ENCODE measurements at places on chromosomes 2 and 18.

- no peak for DNase-seq
These were observed 6.7 kb downstream of the EVA1A start for GRCh38 chr2:75553935-75554531.

- DNase-seq: no peak
These were observed 25.4 kb downstream of the EPHA4 start for GRCh38 chr2:221546505-221547225.

DNA sequence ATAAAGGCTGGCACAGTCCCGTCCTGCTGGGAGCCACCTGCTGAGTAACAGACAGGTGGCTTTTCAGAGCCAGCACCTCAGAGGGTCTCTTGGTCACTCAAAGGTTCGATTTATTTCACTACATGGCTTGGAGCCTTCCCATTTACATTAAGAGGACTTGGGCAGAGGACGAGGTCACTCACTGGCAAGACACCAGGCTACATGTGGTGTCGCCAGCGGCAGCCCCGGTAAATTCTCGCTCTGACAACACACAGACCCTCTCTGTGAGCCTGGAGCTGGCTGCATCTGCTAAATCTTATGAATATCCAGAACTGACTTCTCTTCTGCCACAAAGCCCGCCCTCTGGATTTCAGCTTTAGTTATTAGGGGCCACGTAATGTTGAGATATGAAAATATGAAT is 254.7 kb downstream of the VAPA start:
- DNase-seq: no peak

GRCh38 chr2:218721934-218722333 is 11.3 kb downstream of the TTLL4 start:
- no peak for DNase-seq

- DNase-seq: no peak
These were observed 253.2 kb upstream of the SP5 start for GRCh38 chr2:170461889-170462288.

DNA sequence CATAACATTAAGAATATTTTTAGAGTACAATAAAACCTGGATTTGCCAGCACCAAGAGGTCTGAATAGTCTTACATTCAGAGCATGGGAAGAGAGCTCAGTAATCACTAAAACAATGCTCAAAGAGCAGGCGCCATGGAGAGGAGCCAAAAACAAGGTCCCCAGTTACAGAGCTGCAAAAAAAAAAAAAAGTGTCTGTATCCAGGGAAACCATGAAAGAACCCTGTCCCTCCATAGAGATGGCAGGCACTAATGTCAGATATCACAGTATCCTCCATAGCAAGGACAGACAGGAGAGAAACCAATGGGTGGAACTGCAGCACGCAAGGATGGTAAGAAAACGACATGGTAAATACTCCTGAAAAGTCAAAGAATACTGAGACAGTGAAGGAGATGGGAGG is 19.5 kb downstream of the FBXO15 start:
- no peak for DNase-seq

- DNase-seq: no peak
These were observed 83.5 kb downstream of the BIN1 start for GRCh38 chr2:127023504-127023903.

- no peak for DNase-seq
These were observed 14.8 kb downstream of the CERKL start for GRCh38 chr2:181642086-181642485.

- DNase-seq: no peak
These were observed 82.3 kb downstream of the TFCP2L1 start for GRCh38 chr2:121202541-121203310.

GRCh38 chr2:15788830-15789229 is 151.5 kb upstream of the MYCN start:
- DNase-seq: no peak

DNA sequence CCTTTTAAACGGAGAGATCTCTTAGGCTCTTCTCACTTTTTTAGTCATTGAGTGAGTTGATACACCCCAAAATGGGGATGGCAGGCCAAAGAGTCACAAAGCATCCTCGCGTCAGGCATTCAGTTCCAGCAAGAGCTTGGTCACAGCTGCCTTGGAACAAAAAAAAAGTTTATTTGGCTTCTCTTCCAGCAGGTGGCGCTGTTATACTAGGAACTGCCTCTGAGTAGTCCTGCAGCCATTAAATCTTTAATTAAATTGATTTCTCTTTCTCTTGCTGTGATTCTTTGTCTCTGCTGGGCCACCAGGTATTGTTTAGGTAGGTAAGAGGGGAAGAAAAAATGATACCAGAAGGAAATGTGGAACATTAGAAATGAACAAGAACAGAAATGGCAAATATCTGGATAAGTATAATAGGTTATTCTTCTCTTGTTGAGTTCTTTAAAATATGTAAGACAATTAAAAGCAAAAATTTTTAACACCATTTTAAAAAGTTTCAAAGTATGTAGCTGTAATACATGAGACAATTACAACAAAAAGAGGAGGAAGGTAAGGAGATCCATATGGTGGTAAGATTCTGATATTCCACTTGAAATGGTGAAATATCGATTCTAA is 175.1 kb downstream of the GALNT1 start:
- peak; percentile 66 for DNase-seq

GRCh38 chr2:185291035-185291647 is 447.5 kb upstream of the FSIP2 start:
- peak; percentile 71 for DNase-seq

DNA sequence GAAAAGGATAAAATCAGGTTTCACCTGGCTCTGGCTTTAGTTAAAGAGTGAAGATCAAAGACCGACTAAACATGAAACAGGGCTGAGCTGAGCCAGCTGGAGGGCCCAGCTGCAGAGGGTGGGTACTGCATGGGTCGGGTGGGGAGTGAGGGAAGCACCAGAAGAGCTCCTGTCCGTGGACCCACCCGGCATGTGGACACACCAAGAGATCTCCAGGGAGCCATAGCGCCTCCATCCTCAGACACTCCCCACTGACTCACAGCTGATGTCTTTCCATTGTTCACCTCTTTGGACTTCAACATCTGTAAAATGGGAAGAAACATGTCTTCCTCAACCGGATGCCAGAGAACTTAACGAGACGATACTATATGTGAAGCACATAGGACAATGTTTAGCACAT is 178.3 kb upstream of the KLHL29 start:
- DNase-seq: no peak

- DNase-seq: no peak
These were observed 15.7 kb downstream of the ZFP36L2 start for GRCh38 chr2:43210467-43211303.

DNA sequence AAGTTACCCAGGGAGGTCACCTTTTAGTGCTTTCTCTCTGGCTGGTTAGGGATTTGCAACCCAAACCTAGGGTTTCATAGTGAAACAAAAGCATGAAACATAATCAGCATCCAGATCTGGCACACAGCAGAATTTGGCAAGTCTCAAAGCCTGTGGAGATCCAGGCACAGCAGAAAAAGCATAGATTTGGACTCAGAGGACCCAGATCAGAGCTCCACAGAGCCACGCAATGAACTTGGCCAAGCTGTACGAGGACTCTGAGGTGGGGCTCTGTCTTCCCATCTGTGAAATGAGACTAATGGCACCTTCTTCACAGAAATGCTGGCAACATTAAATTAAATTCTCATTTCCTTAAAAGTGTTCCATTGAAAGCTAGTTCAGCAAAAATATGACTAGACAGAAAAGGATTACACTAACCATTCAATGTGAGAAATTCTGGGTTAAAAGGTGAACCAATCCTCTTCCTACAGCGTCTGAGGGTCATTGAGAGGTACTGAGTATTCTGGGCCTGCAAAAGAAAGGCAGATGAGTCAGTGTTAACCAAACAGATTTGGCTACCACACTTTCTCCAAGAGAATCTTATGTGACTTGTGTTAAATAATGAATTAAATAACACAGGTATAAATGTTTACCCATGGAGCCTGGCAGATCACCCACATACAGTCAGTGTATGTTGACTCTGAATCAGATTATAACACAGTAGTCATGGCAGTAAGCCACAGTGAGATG is 266.3 kb downstream of the MREG start:
- DNase-seq: no peak

DNA sequence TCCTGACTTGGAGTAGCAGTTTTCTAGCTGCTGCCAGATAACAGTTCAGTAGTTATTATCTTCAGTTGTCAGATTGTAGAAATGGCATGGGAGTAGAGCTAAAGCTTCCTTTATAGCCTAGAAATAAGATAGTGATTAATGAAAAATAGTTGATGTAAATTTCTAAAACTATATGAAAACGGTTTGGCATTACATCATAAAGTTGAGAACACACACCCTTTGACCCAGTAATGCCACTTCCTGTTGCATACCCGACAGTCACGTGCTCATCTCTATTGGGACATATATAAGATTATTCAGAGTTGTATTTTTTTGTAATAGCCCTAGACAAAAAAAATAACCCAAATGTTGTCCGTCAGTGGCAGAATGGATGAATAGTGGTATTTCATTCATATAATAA is 39.4 kb upstream of the ASB1 start:
- DNase-seq: no peak

DNA sequence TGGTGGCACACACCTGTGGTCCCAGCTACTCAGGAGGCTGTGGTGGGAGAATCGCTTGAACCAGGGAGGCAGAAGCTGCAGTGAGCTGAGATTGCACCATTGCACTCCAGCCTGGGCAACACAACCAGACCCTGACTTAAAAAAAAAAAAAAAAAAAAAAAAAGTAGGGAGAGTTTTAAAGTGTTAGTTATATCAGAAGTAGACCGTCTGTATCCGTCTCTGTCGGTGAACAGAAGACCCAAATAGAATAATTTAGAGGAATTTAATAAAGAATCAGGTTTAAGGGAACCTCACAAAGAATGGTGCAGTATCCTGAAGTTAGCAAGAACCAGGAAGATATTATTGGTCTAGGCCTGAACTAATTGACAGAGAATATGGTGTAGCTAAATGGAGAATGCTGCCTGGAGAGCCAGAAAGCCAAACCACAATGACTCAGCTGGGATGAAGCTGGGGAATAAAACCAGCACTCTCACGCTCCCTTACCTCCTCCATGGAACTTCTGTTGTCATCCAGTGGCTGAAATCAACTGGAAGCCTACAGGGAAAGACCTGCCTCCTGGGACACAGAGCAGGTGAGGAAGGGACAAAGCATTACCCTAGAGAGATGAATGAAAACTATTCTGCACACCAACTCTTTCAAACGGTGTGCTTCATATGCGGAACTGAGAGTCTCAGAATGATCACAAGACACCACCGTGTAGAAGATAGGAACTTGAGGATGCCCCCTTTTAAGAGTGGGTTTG is 39.1 kb upstream of the PLEKHM3 start:
- peak; percentile 41 for DNase-seq

GRCh38 chr2:197297266-197297665 is 13.3 kb downstream of the ANKRD44 start:
- DNase-seq: no peak

DNA sequence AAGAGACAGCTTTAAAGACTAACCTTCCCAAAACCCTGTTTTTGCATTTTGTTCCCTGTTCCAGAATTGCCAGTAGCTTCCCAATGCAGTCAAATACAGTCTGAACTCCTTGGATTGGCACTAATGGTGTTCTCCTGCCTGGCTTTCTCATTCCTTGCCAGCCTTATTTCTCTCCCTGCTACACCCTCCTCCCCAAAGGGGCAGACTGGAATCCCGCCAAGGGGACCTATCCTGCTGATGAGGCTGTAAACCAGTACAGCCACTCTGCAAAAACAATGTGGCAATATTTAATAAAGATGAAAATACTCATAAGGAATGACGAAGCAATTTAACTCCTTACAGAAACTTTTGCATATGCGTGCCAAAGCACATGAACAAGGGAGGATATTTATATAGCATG is 4.5 kb upstream of the SLC4A5 start:
- no peak for DNase-seq

DNA sequence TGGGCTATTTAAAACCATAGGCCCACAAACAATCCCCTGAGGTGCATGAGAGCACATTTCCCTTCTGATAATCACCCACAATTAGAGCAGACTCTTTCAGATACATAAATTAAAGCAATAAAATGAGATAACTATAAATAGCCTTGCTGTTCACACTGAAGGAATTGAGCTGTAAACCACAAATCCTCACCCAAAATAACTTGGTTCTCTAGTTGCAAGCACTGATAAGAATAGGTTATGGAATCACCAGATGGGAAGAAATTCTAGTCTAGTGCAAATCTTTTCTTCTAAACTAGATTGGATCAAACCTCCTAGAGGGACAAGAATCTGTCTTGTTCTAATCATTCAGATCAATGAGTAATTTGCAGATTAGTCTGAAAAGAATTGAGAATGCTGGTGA is 64.6 kb downstream of the NAB1 start:
- DNase-seq: no peak

GRCh38 chr2:73089270-73090030 is 17.9 kb upstream of the SFXN5 start:
- no peak for DNase-seq

GRCh38 chr2:186903216-186903615 is 54.2 kb upstream of the ZSWIM2 start:
- no peak for DNase-seq

DNA sequence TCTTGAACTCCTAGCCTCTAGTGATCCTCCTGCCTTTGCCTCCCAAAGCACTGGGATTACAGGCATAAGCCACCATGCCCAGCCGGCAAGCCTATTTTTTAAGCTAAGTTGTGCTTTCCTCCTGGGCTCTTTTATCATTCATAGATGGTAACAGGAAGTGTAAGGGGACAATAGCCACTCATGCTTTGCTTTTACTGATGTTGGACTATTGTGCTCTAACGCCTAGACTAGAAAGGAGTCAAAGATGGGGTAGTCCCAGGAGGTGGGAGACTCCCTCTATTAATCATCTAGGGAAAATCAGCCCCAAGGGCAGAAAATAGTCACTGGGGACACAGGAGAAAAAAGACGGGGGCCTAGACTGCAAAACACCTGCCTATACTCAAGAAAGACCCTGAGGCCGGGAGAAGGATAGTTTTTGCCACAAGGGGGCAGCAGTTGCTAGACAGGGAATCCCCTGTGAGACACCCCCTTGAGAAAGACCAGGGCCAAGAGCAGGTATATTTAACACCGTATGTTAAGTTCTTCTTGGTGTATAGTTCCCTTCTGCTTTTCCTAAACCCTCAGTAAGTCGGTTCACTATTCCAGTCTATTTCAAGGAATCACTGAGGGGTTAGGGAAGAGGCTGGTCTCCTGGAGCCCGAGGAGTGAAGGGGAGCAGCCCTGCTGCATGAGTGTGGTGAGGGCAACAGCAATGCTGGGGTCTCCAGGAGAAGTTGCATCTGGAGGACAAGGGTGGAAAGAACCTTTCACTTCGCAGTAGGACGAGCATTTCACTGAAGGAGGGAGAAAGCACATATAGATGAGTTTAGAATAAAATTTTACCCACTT is 2.1 kb upstream of the CXCR1 start:
- peak; percentile 69 for DNase-seq

DNA sequence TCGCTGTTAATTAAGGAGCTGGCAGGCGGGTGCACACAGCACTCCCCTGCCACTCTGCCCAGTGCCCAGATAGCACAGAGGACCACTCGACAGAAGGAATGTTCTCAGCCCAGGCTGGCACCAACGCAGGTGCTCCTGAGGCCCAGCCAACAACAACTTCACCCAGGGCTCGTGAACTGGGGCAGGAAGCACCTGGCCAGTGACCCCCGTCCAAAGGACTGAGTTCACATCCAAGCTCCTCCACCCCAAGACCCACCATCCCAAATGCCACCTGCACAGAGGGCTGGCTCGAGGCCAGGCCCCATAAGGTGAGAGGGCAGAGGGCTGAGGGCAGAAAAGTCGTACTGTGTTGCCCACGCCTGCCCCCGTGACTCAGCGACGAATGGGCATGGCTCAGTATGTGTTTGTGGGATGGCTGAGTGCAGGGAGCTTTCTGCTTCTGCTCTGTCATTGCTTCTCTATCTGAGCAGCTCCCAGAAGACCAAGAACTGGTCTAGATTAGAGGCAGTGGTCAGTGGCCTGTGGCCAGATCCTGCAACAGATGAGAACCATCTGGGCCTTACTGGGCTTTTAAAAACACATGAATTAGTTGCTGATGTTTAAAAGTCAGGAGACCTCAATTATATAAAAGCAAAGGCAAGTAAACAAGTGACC is 68.4 kb downstream of the POLR1A start:
- no peak for DNase-seq
